Stimulated activated CD8-positive, alpha-beta memory T cell treated with anti-CD3 and anti-CD28 coated beads, Interleukin-4, amount 100 ng/mL, for 1 hour (primary cell): ENCODE measurements at places on chromosomes 11 and 22.

- DNase-seq: no peak
Measured at GRCh38 chr11:18650859-18651557, 16.9 kb upstream of the SPTY2D1 start.

- DNase-seq: no peak
Measured at GRCh38 chr11:82818409-82819043, 81.7 kb downstream of the PRCP start.

DNA sequence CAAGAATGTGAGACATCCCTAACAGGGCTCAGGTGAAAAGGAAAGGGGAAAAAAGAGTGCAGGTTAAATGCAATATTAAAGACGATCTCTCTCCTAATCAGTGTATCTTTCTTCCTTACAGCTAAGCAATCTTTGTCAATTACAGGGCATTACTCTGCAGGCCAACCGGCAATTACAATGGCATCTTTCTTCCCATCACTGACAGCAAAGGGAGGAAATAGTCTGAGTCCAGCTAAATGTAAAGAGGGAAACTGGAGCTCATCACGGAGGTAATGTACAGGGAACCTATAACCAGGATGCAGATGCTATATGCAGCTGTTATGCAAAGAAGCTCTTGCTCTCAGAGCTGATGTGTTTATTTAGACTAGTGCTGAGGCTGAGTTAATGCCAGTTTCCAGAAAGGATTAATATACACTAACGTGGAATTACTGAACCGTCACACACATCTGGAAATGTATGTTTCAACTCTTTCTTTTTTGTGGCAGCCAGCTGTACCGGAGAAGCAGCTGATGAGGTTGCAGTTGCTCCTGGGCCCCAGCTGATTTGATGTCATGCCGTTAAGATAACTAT lies 121.6 kb downstream of the KIRREL3 start:
- no peak for DNase-seq

GRCh38 chr11:114430290-114430689 lies 9.0 kb upstream of the REXO2 start:
- DNase-seq: no peak

DNA sequence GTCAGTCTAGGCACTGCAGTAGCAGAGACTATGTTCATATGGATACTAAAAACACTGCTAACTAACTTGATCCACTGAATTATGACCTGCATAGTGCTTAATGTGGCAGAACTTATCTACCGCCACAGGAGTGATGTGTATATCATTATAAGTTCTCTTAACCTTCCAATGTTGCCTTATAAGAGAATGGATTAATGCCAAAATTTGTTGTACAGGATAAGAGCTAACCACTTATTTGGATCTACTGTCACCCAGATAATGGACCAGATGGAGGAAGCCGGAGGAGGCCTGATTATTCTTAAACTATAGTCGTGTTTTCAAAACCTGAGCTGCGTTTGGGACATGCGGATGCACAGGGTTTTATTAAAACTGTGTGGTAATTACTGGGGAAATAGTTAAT lies 1.9 kb upstream of the OR51B4 start:
- DNase-seq: no peak

- DNase-seq: no peak
Measured at GRCh38 chr11:18322818-18323570, 627 bp downstream of the GTF2H1 start.

DNA sequence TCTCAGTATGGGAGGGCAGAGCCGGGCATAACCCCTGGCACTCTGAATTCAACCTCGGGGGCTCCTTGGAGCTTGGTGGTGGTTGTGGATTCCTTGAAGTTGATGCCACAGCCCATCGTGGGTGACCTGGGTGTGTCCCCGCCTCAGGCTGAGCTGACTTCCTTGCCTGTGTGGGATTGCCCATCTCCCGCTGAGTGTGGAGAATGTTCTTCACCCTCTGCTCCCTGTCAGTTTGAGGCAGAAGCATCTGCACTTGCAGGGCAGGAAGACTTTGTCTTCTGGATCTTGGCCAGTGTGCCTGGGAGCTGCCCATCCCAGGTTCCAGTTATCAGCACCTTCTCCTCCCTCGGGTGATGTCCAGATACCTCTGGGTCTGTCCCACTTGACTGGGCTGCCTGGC lies 25.3 kb downstream of the CD82 start:
- no peak for DNase-seq

GRCh38 chr11:94581926-94582325 lies 14.8 kb downstream of the PIWIL4 start:
- no peak for DNase-seq

GRCh38 chr11:18010121-18010670 lies 2.7 kb downstream of the SERGEF start:
- no peak for DNase-seq

- DNase-seq: no peak
Measured at GRCh38 chr22:33996824-33997223, 76.5 kb upstream of the LARGE1 start.

DNA sequence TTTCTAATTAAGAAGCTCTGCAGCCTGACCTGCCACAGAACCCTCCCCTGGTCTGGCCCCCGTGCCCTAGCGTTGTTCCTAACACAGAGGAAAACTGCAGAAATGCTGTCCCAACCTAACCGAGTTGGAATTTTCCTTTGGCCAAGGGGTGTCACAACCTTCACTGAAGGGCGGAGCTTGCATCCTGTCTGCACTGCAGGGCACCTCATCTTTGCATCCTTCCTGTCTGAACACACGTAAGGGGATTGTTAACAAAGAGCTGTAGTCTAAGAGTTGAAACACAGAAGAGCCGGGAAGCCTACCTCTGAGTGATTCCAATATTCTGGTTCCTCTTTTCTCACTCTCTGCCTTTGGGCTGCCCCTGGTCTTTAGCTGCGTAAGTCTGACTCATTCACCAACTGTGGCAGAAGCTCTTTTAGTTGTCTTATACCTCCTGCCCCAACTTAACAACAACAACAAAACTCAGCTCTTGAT lies 1.6 kb downstream of the DIXDC1 start:
- DNase-seq: no peak

GRCh38 chr11:120030411-120030810 lies 107.5 kb downstream of the TRIM29 start:
- no peak for DNase-seq

- DNase-seq: no peak
Measured at GRCh38 chr22:50184004-50184901, 1.5 kb upstream of the TRABD start.

DNA sequence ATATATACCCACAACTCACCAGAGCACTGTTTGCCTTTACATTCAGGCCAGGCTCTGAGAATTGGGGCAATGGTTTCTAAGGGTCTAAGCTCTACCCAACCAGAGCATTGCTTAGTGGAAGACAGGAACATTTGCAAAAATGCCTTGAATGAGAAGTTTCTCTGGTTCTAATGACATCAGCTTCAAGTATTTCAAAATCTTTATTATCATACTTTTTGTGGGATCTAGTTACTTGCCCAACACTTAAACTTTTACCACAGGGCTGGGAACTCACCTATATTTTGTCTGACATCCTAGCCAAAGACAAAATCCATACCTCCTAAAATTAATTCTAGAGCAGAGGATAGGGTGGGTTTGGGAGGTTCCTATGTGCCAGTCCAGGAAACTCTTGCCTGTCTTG lies 51.5 kb downstream of the INSC start:
- DNase-seq: no peak

DNA sequence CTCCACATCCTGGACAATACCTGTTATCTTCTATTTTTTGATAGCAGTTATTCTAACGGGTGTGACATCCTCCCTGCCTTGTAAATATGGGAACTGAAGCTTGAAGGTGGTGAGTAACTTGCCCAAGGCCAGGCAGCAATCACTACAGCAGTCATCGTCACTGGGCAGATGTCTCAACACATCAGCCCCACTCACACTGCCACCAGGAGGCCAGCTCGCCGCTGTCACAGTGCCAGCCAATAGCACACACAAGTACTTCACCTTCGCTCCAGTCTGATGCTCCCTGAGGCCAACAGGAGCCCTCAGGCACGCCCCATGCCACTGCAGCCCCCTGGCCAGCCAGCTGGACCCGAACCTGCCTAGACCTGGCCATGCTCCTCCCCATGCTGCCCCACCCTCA lies 4.9 kb upstream of the TTLL1 start:
- no peak for DNase-seq

GRCh38 chr11:94722735-94723134 lies 45.4 kb upstream of the AMOTL1 start:
- DNase-seq: no peak

GRCh38 chr11:97743205-97743742 lies 1277.5 kb upstream of the CNTN5 start:
- DNase-seq: no peak

- no peak for DNase-seq
Measured at GRCh38 chr22:22788460-22789037, 99.1 kb upstream of the IGLL5 start.

DNA sequence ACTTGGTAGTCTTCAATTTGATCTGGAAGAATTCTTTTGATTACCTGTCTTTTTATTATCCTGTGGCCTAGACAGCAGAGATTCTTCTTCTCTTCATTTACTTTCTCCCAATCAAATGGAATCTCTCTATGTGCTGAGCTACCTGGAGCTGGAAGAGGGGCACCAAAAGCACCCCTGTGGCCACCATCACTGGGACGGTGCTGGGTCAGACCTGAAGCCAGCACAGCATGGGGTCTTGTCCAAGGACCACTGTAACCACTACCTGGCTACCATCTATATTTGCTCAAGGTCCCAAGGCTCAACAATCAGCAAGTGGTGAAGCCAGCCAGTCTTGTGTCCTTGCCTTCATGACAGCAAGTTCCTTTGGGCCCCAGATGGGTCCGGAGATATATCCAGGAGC lies 186.6 kb downstream of the JRKL start:
- DNase-seq: no peak

DNA sequence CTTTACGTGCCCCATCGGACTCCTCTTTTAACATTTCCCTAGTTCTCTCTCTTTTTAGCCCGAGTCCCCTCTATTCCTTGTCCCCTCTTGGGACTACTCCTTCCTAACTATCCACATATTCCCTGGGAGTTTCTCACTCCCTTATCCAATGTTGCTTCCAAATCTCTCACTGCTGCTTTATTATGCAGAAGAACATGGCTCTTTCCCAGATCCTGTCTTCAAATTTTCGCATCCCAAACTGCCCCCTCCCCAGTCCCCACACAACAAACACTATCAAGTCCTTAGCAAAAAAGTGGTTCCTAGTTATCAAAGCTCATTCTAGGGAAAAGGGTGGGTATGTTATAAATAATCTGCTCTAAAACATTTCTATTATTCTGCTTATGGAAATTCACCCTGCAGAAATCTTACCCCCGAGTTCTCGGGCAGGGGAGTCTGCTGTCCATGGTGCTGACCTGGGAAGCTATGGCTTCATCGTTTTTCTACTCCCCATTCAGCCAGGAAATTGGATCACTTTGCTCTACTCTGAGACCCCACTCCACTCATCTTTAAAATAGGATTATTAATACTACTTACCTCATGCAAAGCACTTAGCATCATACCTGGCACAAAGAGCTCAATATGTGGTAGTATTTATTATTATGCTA lies 393.5 kb downstream of the BUD13 start:
- no peak for DNase-seq

GRCh38 chr11:128151338-128151737 lies 436.0 kb downstream of the ETS1 start:
- no peak for DNase-seq
